ENCODE measurements at places on chromosomes 5 and 9.

GRCh38 chr9:78927099-78927940, 630.4 kb downstream of the PSAT1 start:
- DNase-seq = no peak

GRCh38 chr5:108581026-108581425, 166.7 kb upstream of the FER start:
- no peak for DNase-seq

DNA sequence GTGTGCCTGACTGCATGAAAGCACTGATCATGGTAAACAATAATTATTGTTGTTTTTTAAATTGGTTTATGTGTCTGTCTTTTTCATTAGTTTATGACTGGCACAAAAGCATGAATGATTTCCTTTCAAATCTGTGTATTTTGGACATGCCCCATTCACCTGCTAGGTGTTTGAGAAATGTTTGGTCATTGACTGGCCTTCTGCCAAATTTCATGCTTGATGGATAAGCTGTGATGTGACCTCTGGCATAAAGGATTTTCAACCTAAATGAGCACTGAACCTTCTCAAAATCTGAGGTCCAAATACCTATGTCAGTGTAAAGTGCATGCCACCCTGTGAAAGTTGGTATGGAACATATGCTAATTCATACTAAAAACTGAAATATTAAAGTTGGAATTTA, 204.5 kb downstream of the BRINP1 start:
- no peak for DNase-seq

GRCh38 chr9:23850690-23851629, 24.9 kb upstream of the ELAVL2 start:
- DNase-seq = no peak

GRCh38 chr5:151772846-151773561, 1.2 kb downstream of the G3BP1 start:
- DNase-seq = peak; percentile 47

DNA sequence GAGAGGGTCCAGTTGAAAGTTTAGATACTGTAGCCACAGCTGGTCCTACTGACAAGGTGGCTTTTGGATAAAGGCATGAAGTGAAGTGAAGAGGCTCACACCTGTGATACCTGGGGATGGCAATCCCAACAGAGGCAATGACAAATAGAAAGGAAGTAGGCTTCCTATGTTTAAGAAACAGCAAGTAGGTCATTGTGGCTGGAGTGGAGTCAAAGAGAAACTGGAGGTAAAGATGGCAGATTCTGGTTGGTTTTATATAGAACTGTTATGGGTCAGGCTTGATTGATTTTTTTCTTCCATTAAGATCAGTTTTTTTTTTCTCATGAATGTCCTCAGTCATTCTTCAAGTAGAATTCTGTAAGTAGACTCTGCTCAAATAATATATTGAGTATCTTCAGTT, 79.5 kb downstream of the ANXA1 start:
- no peak for DNase-seq
